ENCODE measurements at places on chromosomes 5 and 9. TPM values are rescaled to one million over a fixed set of nuclear protein-coding genes. Genes with fewer than 3 reads are reported as not detected.

The SLC36A3 gene
- total RNA-seq: not detected

The SHOC1 gene
- not detected for total RNA-seq

GRCh38 chr5:126636956-126637355, 36.2 kb downstream of the PHAX start:
- DNase-seq: no peak

GRCh38 chr5:174516741-174517140, 207.6 kb upstream of the MSX2 start:
- DNase-seq: no peak

DNA sequence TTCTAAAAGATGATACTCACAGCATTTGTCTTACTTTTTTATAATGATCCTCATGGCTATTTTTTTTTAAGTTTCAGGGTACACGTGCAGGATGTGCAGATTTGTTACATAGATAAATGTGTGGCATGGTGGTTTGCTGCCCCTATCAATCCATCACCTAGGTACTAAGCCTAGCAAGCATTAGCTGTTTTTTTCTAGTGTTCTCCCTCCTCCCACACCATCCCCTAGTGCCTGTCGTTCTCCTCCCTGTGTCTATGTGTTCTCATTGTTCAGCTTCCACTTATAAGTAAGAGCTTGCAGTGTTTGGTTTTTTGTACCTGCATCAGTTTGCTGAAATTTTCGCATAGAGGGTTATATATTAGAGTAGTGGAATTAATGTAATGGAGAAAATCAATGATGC, 189.1 kb upstream of the CDH12 start:
- DNase-seq: no peak

DNA sequence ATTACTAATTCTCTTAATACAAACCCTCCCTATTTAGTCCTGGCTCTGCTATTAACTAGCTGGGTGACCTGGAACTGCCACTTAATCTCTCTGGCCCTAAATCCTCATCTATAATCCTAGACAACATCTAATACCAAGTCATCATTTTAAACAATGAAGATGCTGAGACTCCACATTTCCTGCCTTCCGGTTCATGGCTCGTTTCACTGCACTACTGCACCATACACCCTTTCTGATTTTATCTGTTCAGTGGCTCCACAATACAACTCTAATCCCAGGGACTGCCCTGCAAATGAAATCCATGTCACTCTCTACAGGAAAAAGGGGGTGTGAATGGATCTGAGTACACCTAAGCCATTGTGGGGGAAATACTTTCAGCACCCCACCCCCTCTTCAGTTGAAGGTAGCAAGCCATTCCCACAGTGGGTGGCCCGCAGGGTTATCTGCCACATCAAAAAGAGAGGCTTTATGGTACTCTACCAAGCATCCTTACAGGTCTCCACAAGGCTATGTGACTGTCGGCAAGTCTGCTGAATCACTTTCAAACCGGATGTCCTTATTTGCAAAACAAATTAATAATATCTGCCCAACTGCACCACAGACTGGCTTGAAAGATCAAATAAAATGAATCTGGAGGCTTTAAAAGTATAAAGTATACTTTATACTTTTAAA, 89.5 kb downstream of the EPB41L4A start:
- DNase-seq: no peak

DNA sequence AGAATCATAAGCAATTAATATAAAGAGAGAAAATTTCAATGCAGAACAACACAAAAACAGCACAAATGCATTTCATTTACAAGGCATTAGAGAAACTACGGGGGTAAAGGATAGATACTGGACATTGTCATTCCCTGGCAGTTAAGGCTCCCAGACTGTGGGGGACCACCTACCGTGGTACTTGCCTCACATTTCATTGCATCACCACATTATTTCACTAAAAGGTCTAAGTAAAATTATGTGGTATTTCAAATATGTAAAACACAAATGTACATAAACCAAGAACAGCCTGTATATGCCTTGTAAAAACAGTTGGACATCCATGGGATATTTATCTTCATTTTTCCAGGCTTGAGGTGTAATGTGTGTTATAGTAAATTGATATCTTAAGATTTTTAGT, 571.2 kb upstream of the ZNF462 start:
- no peak for DNase-seq

GRCh38 chr5:81994679-81995078, 22.9 kb downstream of the ATG10 start:
- no peak for DNase-seq

DNA sequence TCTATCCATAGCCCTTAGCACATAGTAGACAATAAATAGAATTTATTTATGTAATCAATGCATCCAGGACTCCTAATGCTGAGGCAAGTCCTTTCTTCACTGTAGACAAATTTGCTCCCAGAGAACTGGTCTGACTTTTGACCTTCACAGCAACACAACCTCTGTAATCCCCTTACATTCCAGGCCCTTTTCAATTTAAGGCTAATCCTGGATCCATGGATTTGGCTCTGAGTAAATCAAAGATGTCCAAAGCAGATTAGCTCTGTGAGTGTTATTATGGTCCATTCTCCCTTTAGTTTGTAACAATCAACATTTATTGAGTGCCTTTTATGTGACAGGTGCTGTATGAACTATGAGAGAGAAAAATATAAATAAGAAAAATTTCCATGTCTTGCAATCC, 27.4 kb upstream of the TMC1 start:
- DNase-seq: no peak

GRCh38 chr9:23743036-23743435, 83.0 kb downstream of the ELAVL2 start:
- no peak for DNase-seq
